Progenitor cell of endocrine pancreas (in vitro differentiated cells): ENCODE measurements at places on chromosomes 12 and 14. TPM values are rescaled to one million over a fixed set of nuclear protein-coding genes. Genes with fewer than 3 reads are reported as not detected.

SLC25A3 gene
- total RNA-seq, result 530 and 561 TPM in 2 replicates

DNA sequence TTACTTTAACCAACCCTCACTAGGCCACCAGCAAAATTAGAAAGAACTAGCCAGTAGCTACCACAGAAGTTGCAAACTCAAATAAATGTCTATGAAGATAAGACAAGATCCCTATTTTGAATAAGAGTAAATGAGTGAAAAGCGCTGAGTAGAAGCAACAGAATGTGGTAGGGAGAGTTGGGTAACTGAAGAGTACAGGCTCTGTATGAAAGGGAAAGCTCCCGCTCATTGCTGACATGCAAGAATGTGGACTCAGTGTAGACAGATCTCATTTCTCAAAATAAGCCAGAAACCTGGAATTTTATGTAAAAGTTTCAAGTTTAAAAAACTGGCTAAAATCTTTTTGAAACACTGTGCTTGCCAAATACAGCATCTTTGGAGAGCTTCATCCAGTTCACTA is 63.9 kb downstream of the NAV3 start:
- DNase-seq, result no peak

GRCh38 chr12:6376079-6376869 is 911 bp upstream of the SCNN1A start:
- DNase-seq, result no peak

- DNase-seq, result no peak
These were observed 192.8 kb upstream of the KRR1 start for GRCh38 chr12:75704208-75704607.

GRCh38 chr12:53585448-53586125 is 40.6 kb downstream of the ATF7 start:
- DNase-seq, result no peak

- no peak for DNase-seq
These were observed 82.2 kb upstream of the NEDD1 start for GRCh38 chr12:96824838-96825236.

GABARAPL1 gene
- total RNA-seq, result 94.2 and 96.2 TPM in 2 replicates

DNA sequence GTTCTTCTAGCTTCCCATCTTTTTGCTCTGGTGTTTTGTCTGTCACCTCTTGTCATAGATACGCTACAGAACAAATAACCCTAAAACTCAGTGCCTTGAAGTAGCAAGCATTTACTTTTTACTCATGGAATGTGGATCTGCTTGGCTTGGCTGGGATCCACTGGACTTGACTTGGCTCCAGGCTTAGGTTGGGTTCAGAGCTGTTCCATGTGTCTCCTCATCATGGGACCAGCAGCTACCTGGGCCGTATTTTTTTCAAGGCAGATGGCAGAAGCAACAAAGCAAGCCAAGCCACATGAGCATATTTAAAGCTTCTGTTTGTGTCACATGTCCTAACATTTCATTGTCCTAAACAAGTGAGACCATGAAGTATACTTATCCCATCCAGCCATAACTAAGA is 48.7 kb upstream of the ATF1 start:
- DNase-seq, result no peak

- no peak for DNase-seq
These were observed 21.2 kb downstream of the ASB2 start for GRCh38 chr14:93954900-93955849.

DNA sequence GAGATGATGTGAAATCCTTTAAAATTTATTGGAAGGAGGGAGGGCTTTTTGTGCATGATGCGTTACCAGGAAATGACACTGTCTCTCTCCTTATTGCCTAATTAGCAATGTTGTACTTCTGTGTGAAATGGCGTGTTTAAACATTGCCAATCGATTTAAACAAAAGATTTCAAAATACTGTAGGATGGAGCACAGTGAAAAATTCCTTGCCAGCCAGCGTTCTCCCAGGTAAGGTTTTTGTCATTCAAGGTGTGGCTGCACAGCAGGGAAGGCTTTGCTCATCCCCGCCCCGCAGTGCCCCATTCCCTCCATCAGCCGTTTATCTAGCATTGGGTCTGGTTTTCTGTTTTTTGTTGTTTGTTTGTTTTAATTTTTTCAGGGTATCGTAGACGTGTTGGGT is 137.3 kb downstream of the CACNA1C start:
- DNase-seq, result no peak

IFT81 gene
- 46.1 and 48.7 TPM in 2 replicates for total RNA-seq

DNA sequence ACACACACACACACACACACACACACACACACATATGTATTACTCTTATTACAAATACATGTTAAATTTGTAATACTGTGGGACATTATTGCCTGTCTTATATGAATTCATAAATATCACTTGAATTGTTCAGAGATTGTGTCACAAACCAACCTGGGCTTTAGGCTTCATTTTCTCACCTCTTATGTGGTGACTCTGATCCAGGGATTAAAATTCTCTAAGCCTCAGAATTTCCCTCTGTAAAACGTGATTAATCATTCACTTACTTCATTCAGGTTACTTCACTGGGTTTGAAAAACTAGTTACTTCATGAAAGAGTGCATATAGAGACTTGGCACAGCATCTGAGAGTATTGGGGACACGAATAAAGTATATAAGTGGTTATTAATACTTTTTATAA is 240.3 kb upstream of the PDZRN4 start:
- no peak for DNase-seq

DNA sequence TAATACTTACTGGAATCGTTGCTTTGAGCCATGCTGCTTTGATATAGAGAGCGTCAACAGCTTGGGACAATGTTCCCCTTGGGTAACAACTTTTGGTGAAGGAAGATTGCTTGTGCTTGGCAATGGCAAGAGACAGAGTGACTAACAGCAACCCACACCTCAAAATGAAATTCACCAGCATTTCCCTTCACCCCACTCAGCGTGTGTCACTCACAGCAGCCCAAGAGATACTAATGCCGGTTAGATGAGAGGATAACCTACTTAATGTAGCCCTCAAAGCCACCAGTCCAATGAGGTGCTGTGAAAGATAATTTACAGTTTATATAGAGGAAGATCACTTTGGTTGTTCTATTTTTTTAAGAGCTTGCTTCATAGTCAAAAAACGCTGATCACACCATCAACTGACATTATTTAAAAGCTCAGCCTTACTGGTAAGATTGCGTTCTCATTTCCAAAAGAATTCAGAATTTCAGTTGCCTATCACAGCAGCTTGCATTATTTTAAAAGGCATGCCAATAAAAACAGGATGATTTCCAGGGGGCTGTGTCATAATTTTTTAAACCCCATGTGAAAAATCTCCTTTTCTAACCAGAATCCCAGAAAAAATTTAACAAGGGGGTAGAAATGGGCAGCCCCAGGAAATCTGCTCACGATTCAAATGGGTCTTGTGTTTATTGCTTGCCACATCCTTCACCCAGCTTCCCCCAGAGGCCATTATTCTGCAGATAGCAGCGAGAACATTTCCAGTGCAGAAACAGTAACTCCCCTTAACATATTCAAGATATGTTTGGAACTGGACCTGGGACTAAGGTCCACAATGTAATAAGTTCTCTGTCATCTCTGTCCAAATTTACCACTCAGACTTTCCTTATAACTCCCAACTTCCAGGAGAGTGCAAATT is at the start of gene IL26:
TSS of gene IL26 (minus strand) at position 235 of the 901 bp plus-strand sequence. CDS start at position 181, 54 bp downstream.
- no peak for DNase-seq

DNA sequence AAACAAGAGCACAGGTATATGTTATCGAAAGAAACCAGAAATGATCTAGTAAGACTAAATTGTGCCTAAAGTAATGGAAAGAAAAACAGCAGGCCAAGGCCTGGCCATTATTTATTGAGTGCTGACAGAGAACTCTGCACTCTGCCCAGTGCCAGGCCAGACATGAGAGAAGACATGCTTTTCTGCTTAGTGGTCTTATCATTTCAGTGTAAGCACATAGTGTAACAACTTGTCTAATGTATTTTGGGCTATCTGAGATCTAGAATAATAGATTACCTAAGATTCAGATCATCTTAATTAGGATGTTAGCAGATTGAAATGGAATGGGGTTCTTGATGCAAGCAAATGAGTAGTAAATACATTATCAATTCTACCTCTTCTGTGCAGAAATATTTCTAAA is 278.3 kb downstream of the AKAP6 start:
- DNase-seq, result no peak

- DNase-seq, result no peak
These were observed 354.5 kb upstream of the FOXG1 start for GRCh38 chr14:28412077-28412476.

- DNase-seq, result no peak
These were observed 30.7 kb downstream of the SNRNP35 start for GRCh38 chr12:123488539-123489230.

GRCh38 chr14:74574090-74574433 is 38.0 kb downstream of the LTBP2 start:
- DNase-seq, result no peak
